ENCODE measurements at places on chromosomes 5 and 9.
A peak's percentile ranks its signal among the peaks of the same experiment; 100 is the strongest.

DNA sequence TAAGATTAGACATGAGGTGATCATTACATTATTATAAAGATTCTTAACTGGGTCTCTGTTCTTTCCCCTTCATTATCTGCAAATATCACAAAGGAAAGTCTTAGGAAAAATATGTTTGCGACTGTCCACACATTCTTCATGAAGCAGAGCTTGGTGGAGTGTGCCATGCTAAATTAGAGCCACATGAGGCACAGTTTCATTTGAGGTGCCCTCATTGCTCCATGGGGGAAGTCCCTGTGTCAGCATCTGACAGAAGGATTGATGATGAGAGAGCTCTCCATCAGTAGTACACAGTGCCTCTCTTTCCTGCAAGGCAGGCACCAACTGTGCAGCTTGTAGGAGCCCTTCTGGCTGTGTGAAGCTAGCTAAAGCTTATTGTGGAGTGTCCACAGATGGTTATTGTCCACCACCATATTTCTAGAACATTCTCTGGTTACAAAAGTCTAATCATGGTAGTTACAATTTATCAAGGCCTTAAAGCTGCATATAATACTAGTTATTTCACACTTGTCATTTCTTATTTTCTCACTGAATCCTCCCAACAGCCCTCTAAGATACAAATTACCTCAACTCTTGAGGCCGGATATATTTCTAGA, 63.9 kb downstream of the C9orf152 start:
- DNase-seq, result peak; percentile 45

- no peak for DNase-seq
These were observed 35.6 kb downstream of the IL6ST start for GRCh38 chr5:55959208-55959607.

GRCh38 chr9:106119176-106119575, 424.8 kb downstream of the TMEM38B start:
- no peak for DNase-seq

GRCh38 chr9:1938675-1939170, 76.4 kb upstream of the SMARCA2 start:
- DNase-seq, result no peak

- DNase-seq, result peak; percentile 33
These were observed 1.5 kb upstream of the OLFM1 start for GRCh38 chr9:135085830-135086546.

Measured in mammary epithelial cell (primary cell).